ENCODE measurements at places on chromosomes 2 and 18.

GRCh38 chr2:213086571-213086970 is 64.8 kb downstream of the IKZF2 start:
- DNase-seq, result no peak

- no peak for DNase-seq
Observed at GRCh38 chr2:109662889-109663288, 48.7 kb downstream of the SOWAHC start.

DNA sequence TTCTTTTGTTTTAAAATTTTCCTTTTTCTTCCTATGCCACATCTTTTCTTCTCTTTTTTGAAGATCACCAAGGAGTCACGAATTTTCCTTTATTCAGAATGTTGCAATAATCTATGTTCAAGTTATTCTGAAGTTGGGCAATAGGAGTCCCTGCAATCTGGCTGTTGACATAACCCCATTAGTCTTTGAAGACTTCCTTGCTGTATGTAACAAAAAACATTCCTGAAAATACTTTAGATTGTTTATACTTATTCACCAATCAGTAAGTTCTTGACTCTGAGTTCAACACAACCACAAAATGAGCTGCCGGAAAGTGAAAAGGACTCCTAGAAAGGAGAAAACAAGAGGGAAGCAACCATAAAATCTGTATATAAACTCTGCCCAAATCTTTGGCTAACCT is 62.8 kb downstream of the TMEM237 start:
- no peak for DNase-seq

- DNase-seq, result no peak
Observed at GRCh38 chr2:140565756-140566155, 1565.1 kb downstream of the LRP1B start.

DNA sequence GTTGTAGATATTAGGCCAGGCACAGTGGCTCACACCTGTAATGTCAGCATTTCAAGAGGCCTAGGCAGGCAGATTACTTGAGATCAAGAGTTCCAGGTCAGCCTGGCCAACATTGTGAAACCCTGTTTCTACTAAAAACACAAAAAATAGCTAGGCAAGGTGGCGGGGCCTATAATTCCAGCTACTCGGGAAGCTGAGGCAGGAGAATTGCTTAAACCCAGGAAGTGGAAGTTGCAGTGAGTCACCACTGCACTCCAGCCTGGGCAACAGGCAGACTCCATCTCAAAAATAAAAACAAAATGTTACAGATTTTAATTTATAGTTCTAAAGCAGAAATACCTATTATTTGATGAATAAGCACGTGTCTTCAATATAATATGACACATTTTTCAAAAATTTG is 65.6 kb upstream of the UBXN4 start:
- no peak for DNase-seq

DNA sequence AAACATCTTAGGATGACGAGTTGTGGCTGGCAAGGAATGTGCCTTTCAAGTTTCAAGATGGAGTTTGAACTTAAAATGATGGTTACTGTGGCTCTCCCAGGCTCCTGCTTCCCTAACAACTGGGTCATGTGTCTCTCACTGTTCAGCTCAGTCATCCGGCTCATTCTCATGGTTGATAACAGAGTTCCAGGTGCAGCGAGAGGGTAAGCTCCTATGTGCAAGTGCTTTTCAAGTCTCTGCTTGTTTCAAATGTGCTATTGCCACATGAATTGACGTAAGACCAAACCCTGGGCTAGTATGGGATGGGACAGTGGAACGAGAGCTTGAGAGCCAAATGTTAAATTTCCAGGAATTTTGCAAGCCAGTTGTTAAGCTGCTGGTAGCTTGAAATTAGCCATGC is 19.5 kb upstream of the PUM2 start:
- no peak for DNase-seq

DNA sequence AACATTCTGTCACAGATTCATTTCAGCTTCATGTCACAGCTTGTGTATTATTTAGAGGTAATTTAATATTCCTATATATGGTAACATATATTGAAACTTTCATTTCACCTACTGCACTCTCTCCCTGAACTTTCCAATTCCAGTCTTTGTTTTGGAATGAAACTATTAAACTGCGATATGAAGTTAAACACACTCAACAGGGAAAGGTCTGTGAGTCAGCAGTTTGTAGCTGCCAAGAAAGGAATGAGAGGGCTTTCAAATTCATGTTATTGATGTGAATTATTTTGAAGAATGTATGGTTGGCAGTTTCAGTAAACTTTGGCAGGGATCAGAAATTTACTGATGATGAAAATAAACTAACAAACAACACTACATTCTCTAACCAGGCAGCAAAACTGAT is 148.3 kb downstream of the HNMT start:
- no peak for DNase-seq

DNA sequence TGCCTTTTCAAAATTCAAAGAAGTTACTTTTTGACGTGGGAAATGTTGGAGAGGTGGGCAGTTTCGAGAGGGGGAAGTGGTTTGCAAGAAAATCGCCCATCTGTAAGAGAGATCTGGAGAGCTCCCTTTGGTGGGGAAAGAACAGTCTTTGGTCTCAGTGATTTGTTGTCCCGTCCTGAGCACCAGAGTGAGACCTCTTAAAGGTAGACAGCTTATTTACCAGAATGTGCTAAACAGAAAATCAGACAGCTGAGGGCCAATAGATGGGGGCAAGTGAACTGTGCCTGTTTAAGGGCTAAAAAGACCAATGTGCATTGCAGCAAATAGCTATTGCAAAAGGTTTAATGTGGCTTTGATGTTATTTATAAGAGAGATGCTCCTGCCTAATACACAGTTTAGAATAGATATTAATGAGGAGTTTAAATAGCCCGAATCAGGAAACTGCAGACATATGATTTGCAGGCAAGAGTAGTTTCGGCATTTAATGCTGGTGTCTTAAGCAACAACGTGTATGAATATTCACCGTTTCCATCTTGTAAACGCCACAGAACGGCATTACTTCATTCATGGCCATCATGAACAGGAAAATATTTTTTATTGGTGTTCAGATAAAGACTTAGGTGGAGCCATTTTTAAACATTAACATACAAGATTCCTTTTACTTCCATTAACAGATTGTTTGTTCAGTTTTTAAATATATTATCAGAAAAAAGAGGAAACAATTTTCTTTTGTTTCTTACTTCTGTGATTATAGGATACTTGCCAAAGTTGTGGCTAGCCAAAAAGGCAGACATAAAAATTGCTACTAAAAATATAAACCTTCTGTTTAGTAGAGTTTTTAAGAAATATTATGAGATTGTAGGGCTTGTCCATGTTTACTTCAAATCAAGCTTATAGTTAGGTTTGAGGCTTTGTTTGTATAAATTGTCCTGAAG is 29.6 kb downstream of the ARHGAP15 start:
- no peak for DNase-seq

GRCh38 chr2:178419123-178419522 is 31.9 kb downstream of the PRKRA start:
- DNase-seq, result no peak

DNA sequence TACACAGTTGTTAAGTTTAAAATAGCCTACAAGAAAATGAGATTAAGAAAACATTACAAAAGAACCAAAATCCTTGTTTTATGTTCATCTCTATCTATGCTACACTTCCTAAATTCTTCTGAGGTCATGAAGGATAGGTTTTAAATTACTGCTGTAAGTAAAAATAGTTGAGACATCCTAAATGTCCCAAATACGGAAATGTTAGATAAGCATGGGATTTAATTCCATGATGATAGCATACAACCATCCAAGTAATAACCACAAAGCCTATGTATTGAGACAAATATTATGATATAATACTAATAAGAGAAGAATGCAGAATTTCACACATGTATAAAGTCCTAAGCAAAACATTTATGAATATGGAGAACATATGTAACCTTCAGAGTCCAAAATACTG is 34.1 kb downstream of the PIEZO2 start:
- DNase-seq, result no peak

GRCh38 chr2:10080536-10081304 is 509 bp upstream of the CYS1 start:
- peak; percentile 54 for DNase-seq

DNA sequence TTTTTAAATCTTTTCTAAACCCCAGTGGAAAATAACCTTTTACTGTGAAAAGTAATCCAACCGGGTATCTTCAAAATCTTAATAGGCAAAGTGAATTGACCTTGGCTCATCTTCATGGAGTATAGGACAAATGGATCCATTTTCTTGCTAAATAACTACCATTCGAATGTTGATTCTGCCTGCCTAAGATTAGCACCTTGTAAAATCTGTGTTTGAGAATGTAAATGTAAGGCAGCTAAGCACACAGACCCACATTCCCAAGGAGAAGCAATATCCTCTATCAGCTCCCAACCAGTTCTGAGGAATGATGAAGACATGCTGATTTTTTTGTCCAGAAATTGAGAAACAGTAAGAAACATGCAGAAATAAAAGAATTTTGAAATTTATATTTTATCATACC is 509.8 kb upstream of the SMIM21 start:
- no peak for DNase-seq

- DNase-seq, result no peak
Observed at GRCh38 chr2:239994086-239994485, 31.1 kb downstream of the NDUFA10 start.

GRCh38 chr18:62521082-62521481 is 1.7 kb upstream of the ZCCHC2 start:
- DNase-seq, result no peak

- no peak for DNase-seq
Observed at GRCh38 chr2:106054321-106054720, 139.8 kb downstream of the UXS1 start.

DNA sequence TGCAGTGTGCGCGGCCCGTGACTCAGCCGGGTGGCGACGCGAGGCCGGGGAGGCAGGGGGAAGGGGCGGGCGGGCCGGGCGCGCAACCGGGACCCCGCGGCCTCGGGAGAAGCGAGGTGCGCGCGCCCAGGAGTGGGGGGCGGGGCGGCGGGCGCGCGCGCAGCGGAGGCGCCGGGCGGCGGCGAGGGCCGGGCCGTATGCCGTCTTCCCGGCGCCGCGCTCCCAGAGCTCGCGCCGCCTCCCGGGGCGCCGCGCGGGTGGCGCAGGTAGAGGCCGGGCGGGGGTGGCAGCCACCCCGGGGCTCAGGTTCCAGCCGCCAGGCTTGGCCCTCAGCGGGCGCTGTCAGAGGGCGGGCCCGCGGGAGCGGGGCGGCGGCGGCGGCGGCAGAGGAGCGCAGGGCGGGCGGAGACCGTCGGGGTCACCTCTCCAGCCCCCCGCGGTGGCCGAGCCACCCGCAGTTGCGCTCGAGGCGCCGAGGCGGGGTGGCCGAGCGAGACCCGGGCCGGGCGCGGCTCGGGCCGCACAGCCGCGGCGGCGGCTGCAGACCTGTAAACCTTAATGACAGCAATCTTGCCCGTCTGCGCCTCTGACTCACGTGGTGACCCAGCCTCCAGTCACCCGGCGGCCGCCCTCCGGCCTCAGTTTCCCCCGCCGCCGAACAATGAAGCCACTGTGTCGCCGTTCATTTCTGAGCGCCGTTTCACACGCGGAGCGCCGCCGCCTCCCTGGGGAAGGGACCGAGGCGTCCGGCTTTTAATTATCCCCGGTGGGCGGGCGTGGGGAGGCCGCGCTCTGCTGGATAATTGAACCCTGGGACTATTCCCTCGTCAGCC is 25.3 kb upstream of the SMAD7 start:
- peak; percentile 80 for DNase-seq

GRCh38 chr18:21053127-21053526 is 58.5 kb downstream of the ROCK1 start:
- no peak for DNase-seq

DNA sequence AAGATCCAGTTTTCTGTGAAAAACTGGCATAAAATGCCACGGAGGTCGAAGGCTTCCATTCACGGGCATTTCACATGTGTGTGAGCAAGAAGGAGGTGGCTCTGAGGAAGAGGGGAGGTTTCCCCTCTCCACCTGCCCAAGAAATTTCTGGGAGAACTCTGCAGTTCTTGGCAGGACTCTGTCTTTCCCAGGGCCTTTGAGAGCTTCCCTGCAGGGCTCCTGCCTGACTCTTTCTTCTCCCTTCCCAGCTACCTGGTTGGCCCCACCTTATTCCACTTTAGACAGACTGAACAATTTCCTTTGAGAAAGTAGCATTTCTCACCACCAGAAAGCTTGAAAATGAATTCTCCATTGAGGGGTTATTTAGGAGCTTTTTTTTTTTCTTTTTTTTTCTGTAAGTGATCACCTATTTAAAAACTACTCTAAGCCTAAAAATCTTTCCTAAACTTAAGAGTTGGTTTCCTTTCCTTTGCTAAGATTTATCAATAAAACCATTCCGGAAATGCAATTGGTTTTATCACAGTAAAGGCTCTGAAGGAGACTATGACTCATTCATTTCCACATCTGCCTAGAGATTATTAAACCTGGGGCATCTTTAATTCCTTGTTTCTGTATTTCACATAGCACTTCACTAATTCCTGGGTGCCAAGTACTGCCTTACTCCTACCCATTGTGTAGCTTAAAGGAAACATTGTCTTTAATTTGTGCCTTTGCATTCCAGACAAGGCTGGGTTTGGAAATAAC is 59.3 kb downstream of the UNC80 start:
- no peak for DNase-seq

- DNase-seq, result no peak
Observed at GRCh38 chr2:183035954-183036669, 2.1 kb downstream of the NCKAP1 start.

DNA sequence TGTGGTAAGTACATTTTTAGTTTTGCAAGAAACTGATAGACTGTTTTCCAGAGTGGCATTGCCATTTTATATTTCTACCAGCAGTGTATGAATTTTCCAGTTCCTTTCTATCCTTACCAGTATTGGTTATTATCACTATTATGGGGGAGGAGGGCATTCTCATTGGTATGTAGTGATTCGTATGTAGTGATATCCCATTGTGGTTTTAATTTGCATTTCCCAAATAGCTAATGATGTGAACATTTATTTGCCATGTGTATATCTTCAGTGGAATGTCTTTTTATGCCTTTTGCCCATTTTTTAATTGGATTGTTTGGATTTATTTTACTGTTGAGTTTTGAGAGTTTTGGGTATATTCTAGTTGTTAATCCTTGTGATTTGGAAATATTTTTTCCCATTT is 16.9 kb downstream of the EIF5B start:
- no peak for DNase-seq

- DNase-seq, result no peak
Observed at GRCh38 chr2:29567906-29568520, 353.4 kb downstream of the ALK start.

GRCh38 chr2:173578404-173579107 is 223.9 kb downstream of the CDCA7 start:
- no peak for DNase-seq

DNA sequence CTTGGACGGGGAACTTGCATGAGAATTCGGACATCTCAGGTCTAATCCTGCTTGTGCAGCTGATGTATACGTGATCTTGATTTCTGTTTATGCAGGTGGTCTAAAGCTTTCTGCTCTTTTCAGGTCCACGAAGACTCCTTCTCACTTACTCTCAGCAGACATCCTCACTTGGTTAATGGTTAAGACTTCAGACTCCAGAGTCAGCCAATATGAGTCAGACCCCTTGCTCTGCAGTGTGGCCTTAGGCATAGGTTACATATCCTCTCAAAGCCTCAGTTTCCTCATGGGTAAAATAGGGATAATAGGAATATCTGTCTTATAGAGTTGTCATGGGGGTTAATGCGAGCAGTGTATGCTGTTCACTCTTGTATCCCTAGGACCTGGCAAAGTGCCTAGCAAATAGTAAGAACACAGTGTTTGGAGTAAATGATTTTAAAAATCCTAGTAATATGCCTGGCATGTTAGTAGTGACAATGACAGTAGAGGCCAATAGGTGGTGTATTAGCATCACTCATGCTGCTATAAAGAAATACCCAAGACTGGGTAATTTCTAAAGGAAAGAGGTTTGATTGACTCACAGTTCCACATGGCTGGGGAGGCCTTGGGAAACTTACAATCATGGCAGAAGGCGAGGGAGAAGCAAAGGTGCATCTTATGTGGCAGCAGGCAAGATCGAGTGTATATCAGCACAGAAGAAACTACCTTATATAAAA is 42.3 kb downstream of the XRCC5 start:
- no peak for DNase-seq
